ENCODE measurements at places on chromosomes 5 and 9. TPM values are rescaled to one million over a fixed set of nuclear protein-coding genes. Genes with fewer than 3 reads are reported as not detected.
A peak's percentile ranks its signal among the peaks of the same experiment; 100 is the strongest.

- no peak for DNase-seq
Observed at GRCh38 chr5:88667496-88668201, 215.3 kb downstream of the MEF2C start.

GRCh38 chr9:112856843-112857242, 33.8 kb downstream of the SLC46A2 start:
- DNase-seq, result no peak

Gene PANK3
- 42.9 TPM for total RNA-seq

DNA sequence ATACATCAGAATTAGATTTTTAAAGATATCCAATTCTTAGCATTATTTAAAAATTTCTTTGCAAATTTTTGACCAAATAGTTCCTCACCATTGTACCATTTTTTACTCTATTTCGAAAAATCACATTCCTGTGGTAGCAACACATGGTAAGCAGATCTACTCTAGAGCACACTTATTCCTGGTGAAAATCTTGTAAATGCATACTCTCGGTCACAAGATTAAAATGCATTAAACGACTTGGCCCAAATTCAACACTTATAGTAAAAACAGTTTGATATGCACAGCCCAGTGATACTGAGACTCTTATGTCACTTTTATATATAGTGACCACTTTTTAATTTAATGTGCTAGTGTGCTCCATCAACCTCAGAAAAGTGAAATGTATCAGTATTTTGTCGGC, 208.8 kb upstream of the TARS1 start:
- no peak for DNase-seq

DNA sequence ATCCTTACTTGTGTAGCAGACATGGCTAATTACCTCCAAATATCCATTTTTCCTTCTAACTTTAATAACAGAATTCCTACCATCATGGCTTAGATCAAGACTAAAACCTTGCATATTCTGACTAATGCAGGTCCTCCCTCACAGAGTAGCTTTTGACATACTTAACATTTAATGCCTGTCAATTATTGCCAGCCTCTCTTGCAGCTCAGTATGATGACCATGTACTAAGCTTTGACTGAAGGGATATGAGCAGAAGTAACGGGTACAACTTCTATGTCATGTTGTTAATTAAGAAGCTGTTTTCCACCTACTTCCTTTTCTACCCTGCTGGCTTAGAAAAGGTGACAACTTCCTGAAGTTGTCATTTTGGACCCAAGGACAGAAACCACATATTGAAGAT, 533.4 kb downstream of the PSAT1 start:
- no peak for DNase-seq

DNA sequence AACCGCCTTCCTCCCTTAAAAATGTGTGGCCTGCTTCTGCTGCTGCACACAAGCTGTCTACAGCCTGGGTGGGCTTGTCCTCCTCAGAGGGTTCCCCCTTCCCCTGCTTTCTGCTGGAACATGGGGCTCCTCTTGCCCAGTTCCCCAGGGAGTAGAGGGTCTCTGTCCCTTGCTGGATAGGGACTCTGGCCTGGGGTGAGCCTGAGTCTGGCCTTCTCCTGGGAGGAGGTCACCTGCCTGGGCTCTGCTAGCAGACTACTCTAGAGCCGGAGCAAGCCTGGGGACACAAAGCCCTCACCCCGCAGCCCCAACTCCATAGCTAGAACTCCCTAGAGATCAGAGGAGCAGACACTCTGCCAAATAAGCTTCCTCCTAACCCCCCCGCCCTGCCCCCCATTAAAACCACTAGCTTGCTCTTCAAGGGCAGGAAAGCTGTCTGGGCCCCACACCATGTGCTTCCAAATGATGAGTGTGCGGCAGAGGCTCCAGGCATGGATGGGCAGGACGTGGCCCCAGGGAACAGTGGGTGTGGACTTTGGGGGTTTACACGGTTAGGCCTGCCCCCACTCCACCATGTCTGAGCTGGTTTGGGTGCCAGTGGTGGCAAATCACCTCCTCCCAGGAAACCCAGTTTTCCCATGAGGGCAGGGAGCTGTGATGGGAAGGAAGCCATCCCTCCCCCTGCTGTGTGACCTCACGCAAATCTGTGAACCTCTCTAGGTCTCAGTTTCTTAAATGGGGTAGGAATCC, 10.0 kb downstream of the TCF7 start:
- no peak for DNase-seq

DNA sequence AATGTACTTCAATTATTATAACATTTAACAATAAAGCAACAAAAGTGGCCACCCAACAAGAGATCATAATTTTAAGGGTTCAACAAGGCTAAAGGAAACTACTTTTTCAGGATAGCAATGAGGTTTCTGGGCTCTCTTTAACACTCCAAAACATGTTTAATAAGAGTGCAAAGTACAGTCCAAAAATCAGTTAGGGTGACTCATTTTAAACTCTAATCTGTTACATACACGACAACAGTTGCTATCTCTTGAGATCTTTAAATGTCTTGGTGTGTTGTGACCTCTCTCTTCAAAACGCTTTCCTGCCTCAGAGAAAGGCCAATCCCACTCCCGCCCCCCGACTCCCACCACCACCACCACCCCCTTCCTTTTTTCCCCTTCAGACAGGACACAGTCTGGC, 11.5 kb downstream of the NFIB start:
- DNase-seq, result no peak

GRCh38 chr5:143648696-143649095, 163.3 kb upstream of the HMHB1 start:
- DNase-seq, result peak; percentile 10

GRCh38 chr5:143594902-143595818, 191.7 kb upstream of the NR3C1 start:
- DNase-seq, result no peak

Gene CDX1
- not detected for total RNA-seq

DNA sequence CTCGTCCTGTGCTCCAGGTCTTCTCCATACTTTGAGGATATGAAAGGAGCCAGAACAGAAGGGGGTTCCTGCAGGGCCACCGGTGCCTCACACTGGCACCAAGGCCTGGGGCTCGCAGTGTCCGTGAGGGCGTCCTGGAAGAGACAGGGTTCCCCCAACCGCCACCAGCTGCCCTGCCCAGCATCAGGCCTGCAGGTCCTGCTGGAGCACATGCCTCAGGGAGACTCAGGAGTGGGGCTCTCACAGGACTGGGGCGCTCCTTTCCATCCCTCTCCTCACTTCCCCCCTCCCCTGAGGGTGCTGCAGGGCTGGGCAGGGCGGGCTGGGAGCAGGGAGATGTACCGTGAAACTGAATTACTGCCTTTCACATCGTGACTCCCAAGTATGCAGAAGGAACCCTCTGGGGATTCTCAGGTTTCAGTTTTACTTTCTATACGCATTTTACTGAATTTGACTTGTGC, 31.7 kb downstream of the CEP72 start:
- no peak for DNase-seq

DNA sequence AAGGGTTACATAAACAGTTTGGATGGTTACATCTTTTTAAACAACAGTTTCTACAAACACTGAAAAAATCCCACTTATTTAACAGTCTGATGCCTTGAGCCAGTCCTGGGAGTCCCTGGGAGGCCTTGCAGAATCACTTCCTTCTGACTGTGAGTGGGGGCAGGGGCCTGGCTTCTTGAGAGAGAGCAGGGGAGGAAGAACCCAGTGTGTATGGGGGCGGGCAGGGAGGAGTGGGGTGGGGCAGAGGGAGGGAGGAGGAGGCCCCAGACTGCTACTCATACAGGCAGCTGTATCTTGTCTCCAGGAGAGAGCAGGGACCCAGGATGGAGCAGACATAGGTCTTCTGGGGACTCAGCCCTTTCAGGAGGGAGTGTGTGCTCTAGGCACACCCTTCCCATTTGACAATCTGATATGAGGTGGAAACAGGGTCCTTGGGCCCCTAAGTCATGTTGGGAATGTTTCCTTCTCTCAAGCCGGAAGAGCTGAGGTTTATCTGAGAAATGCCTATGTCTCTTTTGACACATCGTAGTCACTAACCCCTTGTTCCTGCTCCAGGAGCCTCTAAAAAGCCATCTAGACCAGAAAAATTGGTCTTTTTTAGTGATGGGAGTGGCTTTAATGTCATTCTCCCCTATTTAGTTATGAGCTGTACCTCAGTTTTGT, 52.8 kb downstream of the IRF1 start:
- DNase-seq, result peak; percentile 82

DNA sequence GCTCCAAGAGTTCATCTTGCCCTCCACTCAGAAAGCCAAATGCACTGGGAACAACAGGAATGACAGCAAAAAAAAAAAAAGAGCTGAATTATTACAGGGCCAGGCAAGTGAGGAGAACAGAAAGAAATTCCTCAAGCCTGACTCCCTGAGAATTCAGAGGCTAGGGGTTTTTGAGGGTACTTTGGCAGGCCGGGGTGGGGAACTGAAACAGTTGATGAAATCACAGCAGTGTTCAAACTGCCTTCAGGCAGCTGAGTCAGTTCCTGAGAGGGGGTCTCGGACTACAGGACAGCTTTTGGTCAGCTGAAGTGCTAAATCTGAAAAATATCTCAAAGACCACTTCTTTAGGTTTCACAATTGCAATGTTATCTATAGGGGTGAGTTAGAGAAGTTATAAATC, 419.4 kb downstream of the SEMA5A start:
- no peak for DNase-seq

- no peak for DNase-seq
Observed at GRCh38 chr9:34884747-34885189, 73.3 kb upstream of the PHF24 start.

- peak; percentile 67 for DNase-seq
Observed at GRCh38 chr5:127072861-127073846, at the start of gene C5orf63. C5orf63 (minus strand) TSS chr5:127073502; CDS start chr5:127058995, 14,507 bp downstream.

DNA sequence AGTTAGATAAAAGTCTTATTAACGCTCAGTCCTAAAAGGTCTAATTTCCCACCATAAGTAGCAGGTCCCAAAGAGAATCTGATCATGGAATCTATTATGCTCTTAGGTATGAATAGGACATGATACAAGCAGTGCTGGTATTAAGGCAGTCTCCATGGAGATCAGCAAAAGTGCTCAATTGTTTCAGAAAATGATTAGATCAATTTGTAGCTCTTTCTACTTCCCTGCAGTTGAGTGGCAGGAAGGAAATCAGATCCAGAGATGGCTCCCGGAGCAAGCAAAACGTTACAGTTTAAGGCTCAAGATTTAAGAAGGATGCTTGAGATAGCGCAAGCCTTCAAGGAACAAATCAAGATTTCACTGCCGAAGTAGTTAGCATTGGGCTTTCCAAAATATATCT, 205.7 kb downstream of the DRD1 start:
- no peak for DNase-seq

DNA sequence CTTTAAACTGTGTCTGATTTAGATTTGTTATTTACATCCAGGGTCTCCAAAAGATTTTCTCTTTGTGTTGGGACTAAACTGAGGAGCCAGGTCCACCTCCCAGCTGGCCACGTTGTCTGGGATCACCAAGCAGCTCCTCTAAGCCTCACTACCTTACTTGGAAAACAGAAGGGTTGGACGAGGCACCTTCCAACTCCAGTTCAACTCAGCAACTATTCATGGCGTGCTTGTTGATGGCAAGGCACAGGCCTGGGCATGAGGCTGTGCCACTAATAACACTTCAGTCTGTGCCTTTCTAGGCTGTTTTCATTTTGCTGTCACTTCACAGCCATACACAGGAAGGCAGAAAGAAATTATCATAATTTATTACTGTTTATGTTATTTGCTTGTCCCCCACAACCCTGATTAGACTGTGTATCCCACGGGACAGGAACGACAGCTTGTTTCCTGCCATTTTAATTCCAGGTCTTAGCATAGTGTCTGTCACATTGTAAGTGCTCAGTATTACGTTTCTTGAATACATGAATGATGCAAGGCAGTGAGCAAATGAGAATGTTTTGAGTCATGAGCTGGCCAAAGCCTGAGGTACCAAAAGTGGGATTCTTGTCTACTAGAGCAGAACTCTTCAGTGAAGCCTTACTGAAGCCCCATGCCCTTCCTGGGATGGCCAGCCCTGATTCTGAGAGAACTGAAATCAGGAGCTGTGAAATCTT, 125.8 kb downstream of the GALNT10 start:
- no peak for DNase-seq

- no peak for DNase-seq
Observed at GRCh38 chr9:101463397-101463796, 27.8 kb upstream of the ALDOB start.

- DNase-seq, result no peak
Observed at GRCh38 chr5:136201870-136202269, 8.9 kb upstream of the SMIM32 start.

DNA sequence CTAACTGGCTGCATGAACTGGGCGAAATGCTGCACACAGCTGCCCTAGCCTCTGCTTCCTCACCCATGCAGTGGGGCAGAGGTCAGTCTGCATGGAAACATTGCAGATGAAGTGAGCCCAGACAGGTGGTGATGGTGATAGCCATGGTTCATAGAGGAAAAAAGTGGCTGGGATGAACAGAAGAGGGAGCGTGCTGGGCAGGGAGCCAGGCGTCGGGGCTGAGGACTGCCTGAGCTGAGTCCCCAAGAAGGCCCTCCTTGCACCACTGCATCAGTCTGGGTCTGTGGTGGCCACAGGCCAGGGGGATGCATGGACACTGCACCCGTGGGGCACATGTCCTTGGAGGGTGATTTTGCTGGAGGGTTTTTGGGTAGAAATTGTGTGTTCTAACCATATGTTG, 80.5 kb downstream of the AMBP start:
- DNase-seq, result no peak

Gene RASEF
- total RNA-seq, result 0.20 TPM

Gene HEXB
- 88.1 TPM for total RNA-seq

DNA sequence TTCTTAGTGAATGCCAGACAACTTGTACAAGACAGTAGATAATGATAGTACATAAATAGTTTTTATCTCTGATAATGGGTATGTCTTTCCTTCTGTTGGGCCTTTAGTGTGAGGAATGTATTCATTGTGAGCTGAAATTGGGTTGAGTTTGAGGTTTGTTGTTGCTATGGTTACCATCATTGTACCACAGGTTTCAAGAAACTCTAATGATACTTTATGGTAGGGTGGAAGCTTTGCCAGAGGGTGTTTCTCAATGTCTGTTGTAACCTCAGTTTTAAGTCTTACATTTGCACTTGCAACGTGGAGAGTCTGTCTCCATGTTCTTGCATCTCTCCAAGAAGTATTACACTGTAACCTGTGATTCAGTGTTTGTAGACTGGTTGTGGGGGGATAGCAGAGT, 1550.1 kb downstream of the MAT2B start:
- no peak for DNase-seq

- no peak for DNase-seq
Observed at GRCh38 chr5:174876-175465, 16.3 kb upstream of the LRRC14B start.

Gene PROB1
- 1.6 TPM for total RNA-seq

DNA sequence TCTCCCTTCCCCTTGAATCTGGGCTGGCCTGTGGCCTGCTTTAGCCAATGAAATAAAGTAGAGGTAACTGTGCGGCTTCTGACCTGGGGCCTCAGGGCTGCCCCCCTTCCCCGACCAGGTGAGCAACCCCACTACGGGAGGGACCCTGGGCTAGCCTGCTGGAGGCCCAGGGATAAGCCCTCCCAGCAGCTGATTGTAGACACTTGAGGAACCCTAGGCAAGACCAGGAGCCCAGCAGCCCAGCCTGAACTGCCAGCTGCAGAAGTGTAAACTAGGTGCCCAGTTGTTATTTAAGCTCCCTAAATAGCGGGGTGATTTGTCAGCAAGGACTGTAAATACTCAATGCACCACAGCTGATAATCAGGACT, 41.3 kb downstream of the RAPGEF1 start:
- DNase-seq, result no peak
